CD4-positive, alpha-beta T cell treated with Interferon alpha-2 for 1 hour (primary cell): ENCODE measurements at places on chromosomes 11 and 22.
A peak's percentile ranks its signal among the peaks of the same experiment; 100 is the strongest.

DNA sequence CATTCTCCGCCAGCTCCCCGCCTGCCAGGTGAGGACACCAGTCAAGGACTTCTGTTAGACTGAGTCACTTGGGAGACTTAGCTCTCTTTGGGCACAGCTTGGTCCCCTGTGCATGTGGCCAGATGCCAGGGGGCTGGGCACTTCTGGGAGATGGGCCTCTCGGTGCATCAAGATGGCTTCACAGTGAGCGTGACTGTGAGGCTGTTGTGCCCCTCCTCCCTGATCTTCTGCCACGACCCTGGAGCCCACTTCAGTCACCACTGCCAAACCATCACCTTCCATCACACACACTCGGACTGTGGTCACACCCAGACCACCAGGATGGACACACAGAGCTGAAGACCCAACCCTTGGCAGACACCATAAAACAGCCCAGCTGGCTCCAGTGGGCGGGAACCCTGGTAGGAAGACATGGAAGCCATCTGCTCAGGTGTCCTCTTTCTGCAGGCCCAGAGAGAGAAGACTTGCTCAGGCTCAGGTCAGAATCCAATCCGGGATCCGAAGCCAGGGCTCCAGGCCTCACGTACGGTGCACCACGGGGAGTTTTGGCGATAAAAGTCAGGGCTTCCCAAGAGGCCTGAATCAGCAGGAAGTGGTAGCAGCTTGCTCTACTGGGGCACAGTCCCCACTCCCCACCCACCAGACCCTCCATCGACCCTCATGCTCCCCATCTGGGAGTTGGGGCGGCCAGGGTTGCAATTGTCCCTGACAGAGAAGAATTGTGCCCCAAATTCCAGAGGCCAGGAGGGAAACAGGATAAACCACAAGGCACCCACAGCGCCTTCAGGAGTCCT lies 29.8 kb upstream of the CD5 start:
- DNase-seq: no peak

- no peak for DNase-seq
Measured at GRCh38 chr22:30822216-30823014, 127.7 kb downstream of the OSBP2 start.

GRCh38 chr22:48951836-48952235 lies 875.8 kb downstream of the BRD1 start:
- no peak for DNase-seq

DNA sequence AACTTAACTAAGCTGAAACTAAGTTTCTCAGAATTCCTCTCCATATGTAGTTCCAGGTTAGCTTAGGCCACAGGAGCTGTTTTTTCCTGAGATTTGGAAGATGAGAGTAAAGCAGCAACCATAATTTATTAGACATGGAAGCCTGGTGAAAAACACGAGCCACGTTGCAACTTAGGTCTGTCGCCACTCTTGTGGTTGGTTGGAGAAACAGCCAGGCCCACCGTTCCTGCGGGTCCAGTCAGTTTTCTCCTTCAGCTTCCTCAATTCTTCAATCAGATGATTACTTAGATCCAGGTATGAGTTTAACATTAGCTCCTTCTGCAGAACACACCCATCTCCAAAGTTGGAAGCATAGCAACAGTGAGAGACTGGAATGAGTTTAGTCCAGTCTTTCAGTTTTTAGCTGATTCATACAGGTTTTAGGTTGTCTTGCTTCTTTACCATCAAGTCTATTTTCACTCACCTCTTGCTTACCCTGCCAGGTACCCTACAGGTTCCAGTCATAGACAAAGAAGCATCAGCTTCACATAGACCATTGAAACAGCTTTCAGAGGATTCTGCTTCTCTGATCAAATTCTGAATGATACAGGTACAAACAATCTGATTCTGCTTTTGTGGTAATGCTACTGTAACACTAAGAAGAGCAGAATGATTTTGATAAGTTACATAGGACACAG lies 18.6 kb downstream of the CASP12 start:
- DNase-seq: no peak

- no peak for DNase-seq
Measured at GRCh38 chr11:16603890-16604793, 134.3 kb upstream of the C11orf58 start.

- DNase-seq: no peak
Measured at GRCh38 chr11:113048820-113049768, 87.9 kb downstream of the NCAM1 start.

DNA sequence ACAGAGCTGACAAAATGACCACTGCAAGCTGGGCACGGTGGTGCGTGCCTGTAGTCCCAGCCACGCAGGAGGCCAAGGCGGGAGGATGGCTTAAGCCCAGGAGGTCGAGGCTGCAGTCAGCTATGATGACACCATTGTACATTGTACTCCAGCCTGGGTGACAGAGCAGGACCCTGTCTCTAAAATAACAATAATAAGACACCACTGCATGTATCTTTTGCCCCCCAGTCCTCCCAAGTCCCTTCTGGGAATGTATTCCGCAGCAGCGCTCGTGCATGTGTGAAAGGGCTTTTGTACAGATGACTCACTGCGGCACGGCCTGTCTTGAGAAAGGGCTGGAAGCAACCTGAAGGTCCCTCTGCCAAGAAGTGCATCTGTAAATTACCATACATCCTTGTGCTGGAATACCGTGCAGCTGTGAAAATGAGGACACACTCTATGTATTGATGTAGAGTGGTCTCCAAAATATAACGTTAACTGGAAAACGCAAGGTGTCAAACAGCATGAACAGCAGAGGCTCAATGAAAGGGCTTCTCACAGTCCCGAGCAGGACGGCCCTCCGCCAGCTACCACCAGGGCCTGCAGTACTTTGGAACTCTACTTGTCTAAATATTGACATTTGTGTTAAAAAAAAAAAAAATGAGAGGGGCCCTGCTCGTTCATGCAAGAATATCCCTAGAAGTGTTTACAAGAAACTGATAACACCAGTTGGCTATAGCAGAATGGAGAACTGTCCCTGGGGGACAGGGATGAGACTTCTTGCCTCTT lies 9.0 kb upstream of the CDC42EP2 start:
- DNase-seq: no peak

- no peak for DNase-seq
Measured at GRCh38 chr11:24716403-24716802, 219.6 kb downstream of the LUZP2 start.

DNA sequence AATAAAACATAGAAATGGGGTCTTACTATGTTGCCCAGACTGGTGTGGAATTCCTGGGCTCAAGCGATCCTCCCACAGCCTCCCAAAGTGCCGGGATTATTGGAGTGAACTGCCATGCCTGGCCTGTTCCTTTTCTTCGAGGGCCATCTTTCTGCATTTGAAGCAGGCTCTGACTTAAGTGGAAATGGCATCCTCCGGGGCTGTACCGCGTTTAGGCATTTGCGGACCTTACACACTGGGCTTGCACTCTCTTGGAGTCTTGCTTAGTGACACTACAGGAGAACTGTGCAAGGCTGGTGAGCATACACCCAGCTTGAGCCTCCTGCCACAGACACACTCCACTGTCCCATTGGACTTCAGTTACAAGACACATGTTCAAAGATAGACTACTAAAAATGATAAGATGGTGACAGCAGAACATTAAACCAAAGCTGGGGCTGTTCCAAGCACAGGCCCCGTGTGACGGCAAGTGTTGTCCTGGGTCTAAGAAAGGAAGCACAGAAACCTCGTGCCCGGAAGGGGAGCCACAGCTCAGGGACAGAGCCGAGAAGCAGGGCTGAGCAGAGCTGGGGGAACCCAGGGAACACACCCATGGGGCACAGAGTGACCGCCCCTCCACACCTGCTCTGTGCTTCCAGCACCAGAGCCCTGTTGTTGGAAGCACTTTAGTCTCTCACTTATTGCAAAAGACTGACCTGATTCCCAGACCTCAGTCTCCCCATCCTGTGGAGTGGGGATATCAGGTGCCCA lies 59.0 kb upstream of the SHANK2 start:
- DNase-seq: no peak

- DNase-seq: no peak
Measured at GRCh38 chr11:43401252-43401651, 42.5 kb downstream of the TTC17 start.

- no peak for DNase-seq
Measured at GRCh38 chr22:31103899-31104694, 3.3 kb downstream of the SELENOM start.

DNA sequence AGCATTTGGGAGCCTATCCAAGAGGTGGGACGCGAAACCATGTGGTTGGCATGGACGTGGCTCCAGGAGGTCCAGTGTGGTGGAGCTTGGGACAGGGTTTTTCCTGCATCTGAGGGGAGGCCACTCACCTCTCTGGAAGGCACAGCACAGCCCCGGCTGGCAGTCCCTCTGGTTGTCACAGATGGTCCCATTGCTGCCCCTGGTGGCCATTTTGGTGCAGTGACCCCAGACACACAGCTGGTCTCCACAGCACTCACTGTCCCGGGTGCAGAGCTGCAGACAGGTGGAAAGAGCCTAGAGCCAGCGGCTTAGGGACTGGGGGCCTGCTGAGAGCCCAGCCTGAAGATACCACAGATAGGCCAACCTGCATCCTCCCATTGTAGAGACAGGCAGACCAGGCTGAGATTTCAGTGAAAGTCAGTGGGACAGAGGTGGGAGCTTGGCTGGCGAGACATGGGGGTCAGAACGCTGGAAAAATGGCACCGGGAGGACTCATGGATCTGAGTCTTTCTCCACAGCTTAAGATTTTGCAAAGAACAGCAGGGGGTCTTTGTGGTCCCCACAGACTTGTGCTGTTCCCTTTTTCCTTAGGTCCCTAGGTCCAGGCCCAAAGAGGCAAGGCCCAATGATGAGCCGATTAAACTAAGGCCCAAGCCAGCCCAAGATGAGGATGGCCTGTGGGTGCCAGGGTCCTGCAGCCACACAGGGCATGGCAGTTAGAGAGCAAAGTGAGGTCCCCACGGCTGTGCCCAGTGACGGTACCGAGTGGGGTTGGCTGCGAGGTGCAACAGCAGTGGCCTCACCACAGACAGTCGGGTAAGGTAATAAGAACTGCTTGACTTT lies 41.4 kb downstream of the DKK3 start:
- DNase-seq: peak; percentile 56

DNA sequence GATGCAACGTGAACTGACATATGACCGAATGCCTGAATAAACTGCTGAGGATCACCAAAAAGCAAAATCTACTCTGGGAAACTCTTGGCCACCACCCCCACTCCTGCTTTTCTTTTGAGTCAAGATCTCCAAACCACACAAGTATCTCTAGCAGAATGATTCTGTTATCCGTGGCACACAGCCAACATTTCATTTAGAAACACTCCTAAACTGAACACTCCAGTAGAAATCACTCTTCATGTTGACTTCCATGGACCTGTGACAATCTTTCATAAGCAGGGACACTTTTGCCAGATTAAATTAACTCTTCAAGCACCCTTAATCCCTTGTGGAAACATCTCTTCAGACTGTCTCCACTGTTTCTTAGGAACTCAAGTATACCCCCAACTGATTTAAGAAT lies 44.4 kb downstream of the VSIG10L2 start:
- DNase-seq: no peak
